ENCODE measurements at places on chromosomes 2 and 18.

DNA sequence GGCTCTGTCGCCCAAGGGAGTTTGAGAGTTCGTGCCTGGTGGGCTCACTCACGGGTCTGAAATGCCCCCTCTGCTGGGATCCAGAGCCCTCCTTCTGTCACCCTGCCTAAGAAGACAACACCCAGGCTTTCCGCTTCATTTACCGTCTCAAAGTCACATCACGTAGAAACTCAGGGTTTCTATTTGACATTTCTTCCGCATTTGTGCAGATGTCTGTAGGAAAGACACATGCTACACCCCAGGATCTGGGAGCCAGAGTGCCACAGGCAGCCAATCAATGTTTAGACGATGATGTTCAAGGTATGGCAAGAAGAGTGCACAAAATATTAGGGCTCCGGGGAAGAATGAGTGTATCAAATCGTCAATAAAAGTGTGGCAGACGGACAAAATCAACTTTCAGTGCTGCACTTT lies 24.4 kb upstream of the ACKR3 start:
- DNase-seq: no peak

DNA sequence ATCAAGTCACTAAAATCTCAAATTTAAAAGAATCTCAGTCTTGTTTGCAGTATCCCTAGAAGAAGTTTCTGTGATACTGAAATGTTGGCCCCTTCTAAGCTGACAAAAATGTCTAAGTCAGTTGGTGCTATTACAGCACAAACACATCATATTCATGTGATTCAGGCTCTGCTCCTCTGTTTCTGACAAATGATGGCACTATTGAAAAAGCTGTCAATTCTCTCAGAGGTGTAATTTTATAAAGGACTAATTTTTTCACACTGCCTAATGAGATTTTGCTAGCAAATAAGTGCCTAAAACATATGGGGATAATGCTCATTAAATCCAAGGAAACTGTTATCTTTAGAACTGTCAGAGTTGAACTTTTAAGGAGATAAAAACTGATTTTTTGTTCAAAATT lies 445.9 kb downstream of the DSC3 start:
- no peak for DNase-seq

GRCh38 chr2:150531591-150531990 lies 44.1 kb upstream of the RND3 start:
- no peak for DNase-seq

GRCh38 chr2:214730800-214731407 lies 78.6 kb downstream of the BARD1 start:
- DNase-seq: peak; percentile 12

DNA sequence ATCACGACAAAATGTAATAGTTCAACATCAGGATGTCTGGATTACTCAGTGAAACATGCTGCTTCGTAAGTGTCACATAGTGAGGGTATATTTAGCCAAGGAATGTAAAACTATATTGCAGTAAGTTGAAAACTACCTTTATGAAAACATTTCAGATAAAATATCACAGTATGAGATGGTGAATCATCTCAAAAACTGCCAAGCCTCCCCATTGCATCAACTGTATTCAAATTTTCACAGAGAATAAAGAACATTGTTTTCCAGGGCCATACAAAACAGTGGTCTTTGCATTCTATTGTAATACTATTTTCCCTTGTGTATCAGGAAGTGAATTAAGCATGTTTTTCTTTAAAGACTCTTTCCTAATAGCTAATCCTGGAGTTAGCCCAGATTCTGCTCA lies 47.6 kb upstream of the MSTN start:
- DNase-seq: no peak

DNA sequence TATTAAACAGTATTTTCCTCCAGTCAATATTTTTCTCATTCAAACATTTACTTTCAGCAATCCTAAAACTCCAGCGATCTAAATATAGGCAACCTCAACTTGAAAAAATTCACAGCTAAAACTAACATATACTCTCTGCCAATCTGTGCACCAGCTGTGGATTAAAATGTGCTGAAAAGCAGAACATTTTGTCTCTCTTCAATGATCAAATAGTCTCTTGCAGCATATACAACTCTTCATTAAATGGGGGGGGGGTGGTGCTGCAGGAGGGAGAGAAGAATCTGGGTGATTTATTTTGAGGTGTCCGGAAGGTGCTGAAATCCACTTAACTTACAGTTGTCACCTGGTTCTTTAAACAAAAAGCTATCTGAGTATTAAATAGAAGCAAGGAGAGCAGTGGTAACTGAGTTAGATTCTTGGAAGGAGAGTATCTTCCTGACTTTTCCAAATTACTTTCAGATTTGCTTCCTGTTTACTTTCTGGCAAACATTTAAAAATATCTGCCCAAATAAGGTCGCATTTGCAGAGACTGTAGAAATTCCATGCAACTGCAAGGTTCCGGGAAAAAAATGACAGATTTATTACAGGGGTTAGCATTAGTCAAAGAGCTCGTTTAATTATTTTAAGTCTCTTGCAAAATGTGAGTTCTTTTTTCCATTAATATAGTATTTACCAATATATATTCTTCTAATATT lies 904.7 kb upstream of the ACVR2A start:
- no peak for DNase-seq

GRCh38 chr2:1652034-1652790 lies 92.1 kb downstream of the PXDN start:
- DNase-seq: no peak

GRCh38 chr2:102235042-102235473 lies 48.2 kb downstream of the IL1RL2 start:
- no peak for DNase-seq

- DNase-seq: no peak
These were observed 101.5 kb downstream of the MAP2 start for GRCh38 chr2:209525331-209525730.

- DNase-seq: no peak
These were observed 31.6 kb downstream of the EPB41L3 start for GRCh38 chr18:5512176-5512575.

GRCh38 chr2:23916727-23917405 lies 10.1 kb downstream of the ATAD2B start:
- DNase-seq: no peak

DNA sequence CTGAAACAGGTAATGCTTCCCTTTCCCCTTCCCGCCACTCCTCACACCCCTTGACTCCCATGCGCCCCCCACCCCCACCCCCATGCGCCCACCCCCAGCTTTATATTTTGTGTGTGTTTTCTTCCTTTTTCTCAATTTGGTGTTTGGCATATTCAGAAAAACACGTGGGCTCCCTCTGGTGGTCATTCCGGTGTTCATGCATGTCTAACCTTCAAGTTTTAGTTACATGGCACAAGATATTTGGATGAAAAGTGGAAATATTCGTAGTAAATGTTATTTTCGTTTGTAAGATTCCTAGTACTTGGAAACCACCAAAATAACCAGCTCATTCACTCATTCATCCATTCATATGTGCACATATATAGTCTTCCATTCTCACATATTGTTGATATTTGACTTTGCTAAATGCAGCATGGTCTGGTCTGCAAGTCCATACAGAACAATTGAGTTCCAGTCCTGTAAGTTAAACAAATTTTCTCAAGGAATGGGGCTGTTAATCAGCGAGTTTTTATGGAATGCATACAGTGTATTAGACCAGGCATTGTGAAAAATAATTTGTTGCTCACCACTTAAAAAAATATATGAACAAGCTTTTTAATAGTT lies 143.6 kb upstream of the MAP3K20 start:
- DNase-seq: peak; percentile 23

DNA sequence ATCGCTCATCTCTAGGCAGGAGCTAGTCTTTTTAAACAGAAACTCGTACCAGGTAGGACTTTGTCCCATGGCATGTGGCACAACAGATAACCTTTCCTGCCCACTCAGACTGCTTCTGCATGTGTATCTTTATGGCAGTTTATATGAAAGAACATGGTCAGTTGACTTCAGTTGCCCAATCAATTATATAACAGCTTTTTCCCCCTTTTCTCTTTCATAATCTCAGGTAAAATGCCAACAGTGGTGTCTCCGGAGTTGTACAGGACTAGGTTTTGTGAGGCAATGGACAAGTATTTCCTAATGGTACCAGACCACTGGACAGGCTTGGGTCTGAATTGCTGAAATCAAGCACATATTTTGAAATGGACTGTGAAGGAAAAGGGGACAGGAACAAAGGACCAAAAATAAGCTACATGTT lies 51.6 kb upstream of the PTH2R start:
- no peak for DNase-seq

GRCh38 chr2:197925204-197925603 lies 120.8 kb downstream of the PLCL1 start:
- DNase-seq: no peak

DNA sequence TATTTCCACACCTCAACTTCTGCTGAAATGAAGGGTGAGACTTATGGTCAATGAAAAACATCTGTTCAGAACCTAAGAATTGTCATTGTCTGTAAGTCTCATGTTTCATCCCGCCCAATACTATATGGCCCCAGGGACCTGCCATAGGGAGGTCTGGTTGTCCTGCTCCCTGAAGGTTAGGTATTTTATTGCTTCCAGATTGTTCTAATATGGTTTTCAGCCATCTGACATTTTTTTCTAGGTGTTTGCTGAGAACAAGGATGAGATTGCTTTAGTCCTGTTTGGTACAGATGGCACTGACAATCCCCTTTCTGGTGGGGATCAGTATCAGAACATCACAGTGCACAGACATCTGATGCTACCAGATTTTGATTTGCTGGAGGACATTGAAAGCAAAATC lies 7.3 kb downstream of the XRCC5 start:
- no peak for DNase-seq

GRCh38 chr2:165203689-165204559 lies at the start of gene SCN3A:
TSS of gene SCN3A (minus strand) at chr2:165204050. CDS start at chr2:165176394, 27,656 bp downstream.
- DNase-seq: no peak

GRCh38 chr2:127733816-127734537 lies 32.7 kb downstream of the SFT2D3 start:
- DNase-seq: no peak

- DNase-seq: peak; percentile 98
These were observed 122.1 kb downstream of the ACAA2 start for GRCh38 chr18:49691177-49691608.

DNA sequence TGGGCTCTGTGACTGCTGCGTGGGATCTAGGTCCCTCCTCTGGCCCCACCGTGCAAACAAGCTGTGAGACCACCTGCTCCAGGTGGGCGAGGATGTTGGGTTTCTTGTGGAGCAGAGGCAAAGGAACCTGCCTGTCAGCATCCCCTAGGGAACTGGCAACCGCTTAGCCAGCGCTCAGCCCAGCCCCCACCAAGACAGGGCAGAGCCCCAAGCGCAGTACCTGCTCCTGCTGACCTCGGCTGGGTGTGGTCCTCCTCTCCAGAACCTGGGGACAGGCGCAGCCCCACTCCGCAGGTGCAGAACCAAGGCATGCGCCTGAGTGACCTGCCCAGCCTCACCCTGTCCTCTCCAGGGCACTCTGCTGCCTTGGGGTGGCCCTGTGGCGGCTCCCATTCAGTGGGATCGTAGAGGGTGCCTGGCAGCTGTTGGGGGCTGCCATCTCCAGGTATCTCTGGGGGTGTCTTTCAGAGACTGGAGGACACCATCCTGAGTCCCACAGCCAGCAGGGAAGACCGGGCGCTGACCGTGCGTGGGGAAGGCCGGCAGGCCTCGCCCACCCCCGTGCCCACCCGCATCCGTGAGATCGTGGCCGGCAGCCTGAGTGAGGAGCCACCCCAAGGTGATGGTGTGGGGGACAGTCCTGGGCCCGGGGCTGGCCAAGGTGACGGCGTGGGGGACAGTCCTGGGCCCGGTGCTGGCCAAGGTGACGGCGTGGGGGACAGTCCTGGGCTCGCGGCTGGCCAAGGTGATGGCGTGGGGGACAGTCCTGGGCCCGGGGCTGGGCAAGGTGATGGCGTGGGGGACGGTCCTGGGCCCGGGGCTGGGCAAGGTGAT lies 12.3 kb downstream of the CROCC2 start:
- DNase-seq: no peak

GRCh38 chr2:121052521-121052920 lies 232.5 kb downstream of the TFCP2L1 start:
- no peak for DNase-seq

- no peak for DNase-seq
These were observed 159.1 kb downstream of the PPP1R1C start for GRCh38 chr2:182144776-182145165.

GRCh38 chr2:217790195-217790594 lies 212.6 kb downstream of the TNS1 start:
- DNase-seq: no peak

GRCh38 chr2:239911641-239912071 lies 113.5 kb downstream of the NDUFA10 start:
- DNase-seq: no peak

- peak; percentile 82 for DNase-seq
These were observed 3.4 kb upstream of the SPATS2L start for GRCh38 chr2:200302940-200303727.

GRCh38 chr2:63926815-63927214 lies 85.1 kb downstream of the UGP2 start:
- DNase-seq: no peak

GRCh38 chr2:238228700-238229099 lies 11.1 kb downstream of the HES6 start:
- DNase-seq: no peak
